ENCODE measurements at places on chromosomes 5 and 9. TPM values are rescaled to one million over a fixed set of nuclear protein-coding genes. Genes with fewer than 3 reads are reported as not detected.

- ATAC-seq, result peak; percentile 73
These were observed 81.2 kb upstream of the CCDC112 start for GRCh38 chr5:115377468-115378217.

- ATAC-seq, result no peak
These were observed 222.5 kb upstream of the TAS2R1 start for GRCh38 chr5:9852671-9853070.

GRCh38 chr9:126049896-126050604, 276.6 kb upstream of the MVB12B start:
- ATAC-seq, result no peak

PDLIM4 gene
- total RNA-seq, result 200 TPM
